ENCODE measurements at places on chromosomes 2 and 18.

DNA sequence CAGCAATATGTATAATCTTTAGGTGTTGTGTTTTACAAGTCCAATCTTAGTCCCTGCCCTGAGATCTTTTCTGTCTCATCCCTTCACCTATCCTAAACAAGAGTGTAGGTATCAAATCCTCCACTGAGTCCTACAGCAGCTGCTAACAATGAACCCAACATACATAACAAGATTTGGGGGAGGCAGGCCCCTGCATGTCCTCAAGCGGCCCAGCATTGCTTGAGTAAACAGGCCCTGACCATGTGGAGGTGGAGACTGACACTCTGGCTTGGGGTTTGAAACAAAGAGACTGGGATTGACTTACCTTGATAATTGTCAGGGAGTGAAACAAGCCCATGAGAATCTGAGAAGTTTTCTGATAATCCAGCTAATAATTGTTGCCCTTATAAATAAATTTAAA lies 213.4 kb downstream of the STK39 start:
- DNase-seq, result no peak

- no peak for DNase-seq
Observed at GRCh38 chr2:161146996-161147395, 13.2 kb upstream of the TANK start.

DNA sequence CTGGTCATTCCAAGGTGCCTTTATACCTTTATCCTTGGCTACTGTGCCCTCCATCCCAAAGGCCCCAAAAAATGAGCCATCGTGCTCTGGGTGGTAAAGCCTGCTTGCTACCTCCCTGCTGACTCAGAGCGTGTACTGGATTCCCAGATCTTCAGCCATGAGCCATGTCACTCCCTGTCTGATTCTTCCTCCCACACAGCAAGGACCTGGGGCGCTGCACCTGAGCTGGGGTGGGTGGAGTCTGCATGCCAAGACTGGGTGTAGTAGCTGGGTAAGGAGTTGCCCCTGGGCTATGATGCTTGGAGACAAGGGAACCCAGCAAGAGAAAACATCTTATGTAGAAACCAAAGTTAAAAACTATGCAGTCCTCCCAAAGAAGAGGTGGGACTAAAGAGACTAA lies 37.2 kb upstream of the APCDD1 start:
- no peak for DNase-seq

DNA sequence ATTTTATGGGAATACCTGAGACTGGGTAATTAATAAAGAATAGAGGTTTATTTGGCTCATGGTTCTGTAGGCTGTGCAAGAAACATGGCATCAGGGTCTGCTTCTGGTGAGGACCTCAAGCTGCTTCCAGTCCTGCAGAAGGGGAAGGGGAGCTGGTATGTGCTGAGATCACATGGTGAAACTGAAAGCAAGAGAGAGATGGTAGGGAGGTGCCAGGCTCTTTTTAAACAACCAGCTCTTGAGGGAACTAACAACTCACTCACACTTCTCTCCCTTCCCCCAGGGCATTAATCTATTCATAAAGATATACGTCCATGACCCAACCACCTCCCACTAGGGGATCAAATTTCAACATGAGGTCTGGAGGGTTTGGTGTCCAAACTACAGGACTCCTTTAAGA lies 40.1 kb downstream of the AGPS start:
- no peak for DNase-seq

- DNase-seq, result no peak
Observed at GRCh38 chr18:68435581-68435980, 279.3 kb downstream of the TMX3 start.

GRCh38 chr18:51523671-51524070 lies 326.2 kb upstream of the MEX3C start:
- DNase-seq, result no peak

DNA sequence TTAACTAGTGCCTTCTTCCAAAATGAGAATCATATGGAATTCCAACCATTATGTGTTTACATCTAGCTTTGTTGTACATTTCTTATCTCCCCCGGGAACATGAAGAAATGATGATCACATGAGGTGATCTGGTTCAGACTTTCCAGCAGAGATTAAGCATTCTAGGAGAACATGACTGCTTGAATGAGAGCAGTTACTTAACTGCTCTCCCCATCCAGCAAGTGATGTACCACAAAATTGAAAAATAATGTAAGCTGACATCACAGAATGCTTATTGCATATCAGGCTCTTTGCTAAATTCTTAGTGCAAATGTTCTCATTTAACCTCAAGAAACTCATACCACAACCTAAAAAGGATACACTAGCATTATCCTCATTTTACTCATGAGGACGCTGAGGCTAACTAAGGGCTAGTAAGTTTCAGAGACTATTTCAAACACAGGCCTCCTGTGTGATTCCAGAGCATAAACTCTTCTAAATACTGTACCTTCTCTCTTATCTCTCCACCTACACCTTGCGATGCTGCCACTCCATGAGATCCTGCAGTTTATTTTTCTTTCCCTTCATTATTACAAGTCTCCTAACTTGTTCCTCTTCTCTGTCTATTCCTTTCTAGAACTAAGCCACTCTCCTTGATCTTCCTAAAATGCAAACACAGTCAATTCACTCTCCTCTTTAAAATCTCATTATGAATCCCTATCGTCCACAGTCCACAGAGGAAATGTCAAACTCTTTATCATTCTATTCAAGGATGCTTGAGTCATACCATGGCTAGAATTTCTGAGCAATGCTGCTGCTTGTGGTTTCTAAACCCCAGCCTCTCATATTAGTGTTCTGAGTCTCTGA lies 1224.8 kb upstream of the ZEB2 start:
- DNase-seq, result no peak

- DNase-seq, result no peak
Observed at GRCh38 chr2:190635781-190636180, 13.1 kb upstream of the NAB1 start.

GRCh38 chr2:217412721-217413120 lies 552.9 kb upstream of the TNP1 start:
- DNase-seq, result no peak

- no peak for DNase-seq
Observed at GRCh38 chr2:96887493-96888012, 17.7 kb upstream of the SEMA4C start.

GRCh38 chr2:98134172-98135005 lies 47.4 kb downstream of the VWA3B start:
- no peak for DNase-seq

- no peak for DNase-seq
Observed at GRCh38 chr2:100256849-100257248, 65.5 kb downstream of the LONRF2 start.

- DNase-seq, result no peak
Observed at GRCh38 chr18:48910972-48911545, 39.7 kb downstream of the SMAD7 start.

GRCh38 chr2:169672406-169672805 lies 21.8 kb downstream of the CFAP210 start:
- DNase-seq, result no peak

DNA sequence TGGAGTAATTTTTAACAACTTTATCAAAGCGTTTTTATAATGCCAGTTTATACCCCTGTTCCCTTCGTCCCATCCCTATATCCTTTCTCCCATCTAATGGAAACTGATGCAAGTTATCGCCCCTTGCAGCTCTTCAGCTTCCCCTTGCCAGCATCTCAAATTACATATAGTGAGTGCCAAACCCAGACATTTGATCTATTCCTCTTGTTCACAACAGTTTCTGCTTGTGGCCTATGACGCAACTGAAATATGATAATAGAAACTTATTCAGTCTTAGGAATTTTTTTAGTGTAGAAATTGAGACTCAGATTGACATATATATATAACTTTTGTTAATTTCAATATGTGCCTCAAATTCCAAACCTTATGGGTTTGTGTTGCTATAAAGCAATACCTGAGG lies 562.2 kb upstream of the VWC2L start:
- DNase-seq, result no peak
